ENCODE measurements at places on chromosomes 3 and 15.

DNA sequence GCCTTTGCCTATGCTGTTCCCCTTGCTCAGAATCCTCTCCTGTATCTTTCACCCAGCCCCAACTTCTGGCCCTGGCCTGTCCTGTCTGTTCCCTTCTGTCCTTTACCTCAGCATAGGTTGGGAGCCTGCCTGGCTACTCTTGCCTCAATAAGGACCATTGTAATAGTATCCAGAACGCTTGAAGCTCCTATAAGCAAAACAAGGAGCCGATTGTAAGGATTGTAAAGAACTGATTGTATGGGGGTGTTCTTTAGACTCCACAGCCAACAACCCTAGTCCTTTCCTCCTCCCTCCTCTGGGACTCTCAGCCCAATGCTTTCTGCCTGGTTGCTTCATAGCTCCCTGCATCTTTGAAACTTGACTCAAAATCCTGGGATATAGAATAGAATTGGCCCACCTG, 18.7 kb upstream of the RAD54L2 start:
- DNase-seq: no peak

DNA sequence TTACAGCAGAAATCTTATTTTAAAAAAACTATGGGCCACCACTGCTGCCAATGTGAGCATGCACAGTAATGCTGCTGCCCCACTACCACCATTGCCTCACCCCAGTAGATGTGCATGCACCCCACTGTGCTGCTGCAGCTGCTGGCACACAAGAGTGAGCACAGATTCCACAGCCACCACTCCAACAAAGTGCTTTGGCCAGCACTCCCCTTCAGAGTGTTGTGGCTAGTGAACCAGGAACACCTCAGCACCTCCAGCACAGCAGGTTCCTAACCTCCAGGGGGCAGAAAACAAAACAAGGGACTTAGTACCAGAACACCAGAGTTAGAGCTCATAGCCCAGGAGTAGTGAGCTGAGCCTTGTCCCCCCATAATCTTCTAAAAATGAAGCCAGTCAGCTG, 629.6 kb downstream of the PYDC2 start:
- no peak for DNase-seq

DNA sequence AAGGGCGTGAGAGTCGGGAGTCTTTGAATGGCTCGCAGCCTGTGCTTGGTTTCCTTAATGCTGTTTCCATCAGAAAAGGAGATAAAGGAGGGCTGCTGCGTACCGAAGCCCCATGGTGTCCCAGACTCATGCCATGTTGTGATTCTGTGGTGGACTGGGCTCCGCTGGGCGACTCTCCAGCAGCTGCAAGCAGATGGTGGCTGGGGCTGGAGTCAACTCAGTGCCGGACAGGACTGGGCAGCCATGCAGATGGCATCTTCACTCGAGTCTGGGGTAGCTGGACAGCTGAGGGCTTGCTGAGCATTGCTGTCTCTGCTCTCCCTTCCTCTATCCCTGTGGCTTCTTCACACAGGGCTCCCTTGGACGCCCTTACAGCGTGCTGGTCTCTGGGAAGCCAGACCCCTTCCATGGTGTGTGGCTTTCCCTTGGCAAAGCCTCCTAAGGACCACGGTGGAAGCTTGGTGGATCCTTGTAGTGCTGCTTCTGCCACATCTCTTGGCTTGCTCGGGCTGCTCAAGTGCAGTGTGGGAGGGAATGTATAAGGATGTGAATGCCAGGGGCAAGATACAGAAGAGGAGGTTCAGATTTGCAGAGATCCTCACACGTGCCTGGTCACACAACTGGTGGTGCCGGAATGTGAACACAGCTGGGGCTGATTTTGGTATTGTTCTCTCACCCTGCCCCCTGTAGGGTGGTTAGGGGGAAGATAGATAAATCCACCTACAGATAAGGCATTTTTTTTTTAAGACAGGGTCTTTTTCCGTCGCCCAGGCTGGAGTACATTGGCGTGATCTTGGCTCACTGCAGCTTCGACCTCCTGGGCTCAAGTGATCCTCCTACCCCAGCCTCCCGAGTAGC, 9.0 kb downstream of the NIPA1 start:
- DNase-seq: no peak

DNA sequence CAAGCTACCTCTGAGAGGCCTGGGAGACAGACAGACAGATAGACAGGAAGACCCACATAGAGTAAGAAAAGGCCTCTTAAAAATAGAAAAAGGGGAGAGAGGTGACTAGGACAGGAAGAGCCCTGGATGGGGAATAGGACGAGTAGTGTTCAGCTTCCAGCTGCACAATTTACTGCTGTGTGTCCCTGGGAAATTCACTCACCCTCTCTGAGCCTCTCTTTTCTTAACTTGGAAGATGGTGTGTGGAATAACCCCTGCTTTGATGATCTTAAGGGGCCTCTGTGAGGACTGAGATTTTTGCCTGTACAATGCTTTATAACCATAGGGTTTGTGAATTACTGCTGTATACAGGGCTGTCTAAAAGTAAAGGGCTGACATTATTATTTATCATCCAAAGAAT, 37.5 kb downstream of the FEM1B start:
- no peak for DNase-seq

DNA sequence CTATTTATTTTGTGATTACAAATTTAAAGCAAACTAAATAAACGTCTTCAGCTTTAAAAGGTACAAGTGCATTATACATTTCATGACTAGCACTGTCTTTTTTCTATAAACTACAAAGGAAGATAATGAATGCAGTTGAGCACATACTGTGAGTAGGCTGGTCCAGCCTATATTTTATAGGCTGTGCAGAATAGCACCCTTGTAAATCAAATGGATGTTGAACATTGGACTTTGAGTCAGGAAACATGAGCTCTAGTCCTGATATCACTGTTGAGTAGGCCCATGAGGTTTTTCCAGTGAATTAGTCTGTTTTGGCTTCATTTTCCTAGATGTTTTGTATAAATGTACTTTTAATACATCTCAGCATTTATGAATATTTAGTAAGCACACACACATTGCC, 447.3 kb upstream of the KCNMB2 start:
- no peak for DNase-seq

DNA sequence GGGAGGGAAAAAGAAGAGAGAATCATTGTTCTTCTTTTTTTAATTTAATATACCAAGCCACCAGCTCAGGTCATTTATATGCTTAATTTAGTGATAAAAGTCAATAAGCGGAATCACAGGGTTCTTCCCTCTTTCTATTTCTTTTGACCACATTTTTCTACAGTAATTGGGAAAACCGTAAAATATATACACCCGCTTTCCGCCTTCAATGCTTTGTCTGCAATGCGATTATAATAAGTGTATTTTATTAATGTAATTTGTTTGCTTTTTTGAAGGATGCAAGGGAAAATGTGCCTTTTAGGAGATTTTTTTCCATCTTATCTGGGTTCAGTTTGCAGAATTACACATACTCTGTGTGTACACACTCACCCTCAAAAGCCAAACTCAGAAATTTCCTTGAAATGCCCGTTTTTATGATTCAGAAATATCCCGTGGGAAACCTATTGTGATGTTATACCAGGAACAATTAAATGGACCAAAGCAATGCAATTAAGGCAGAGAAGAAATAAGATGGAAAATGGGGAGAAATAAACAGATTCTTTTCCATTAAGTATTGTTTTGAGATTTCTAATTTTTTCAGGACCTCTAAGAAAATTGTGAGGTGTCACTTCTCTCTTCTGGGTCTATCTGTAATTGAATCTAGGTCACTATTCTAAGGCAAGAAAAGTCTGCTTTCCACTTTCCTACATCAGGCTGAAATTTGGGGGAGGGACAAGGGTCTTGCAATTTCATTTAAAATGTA, 8.3 kb downstream of the SOX14 start:
- no peak for DNase-seq

DNA sequence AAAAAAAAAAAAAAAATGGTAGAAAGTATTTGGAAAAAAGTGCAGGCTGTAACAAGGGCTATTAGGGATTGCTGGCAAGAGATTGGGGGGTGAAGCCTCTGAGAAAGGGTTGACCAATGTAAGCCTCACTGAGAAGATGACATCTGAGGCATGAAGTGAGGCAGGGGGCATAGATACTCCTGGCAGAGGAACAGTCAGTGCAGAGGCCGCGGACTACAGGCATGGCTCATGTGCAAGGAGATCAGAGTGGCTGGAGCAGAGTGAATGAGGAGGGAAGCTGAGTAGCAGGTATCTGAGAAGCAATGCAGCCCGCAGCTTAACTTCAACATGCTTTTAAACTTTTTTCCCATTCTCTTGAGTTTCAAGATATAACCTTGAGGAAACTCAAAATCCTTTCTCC, 5.4 kb downstream of the FBXL22 start:
- DNase-seq: no peak

DNA sequence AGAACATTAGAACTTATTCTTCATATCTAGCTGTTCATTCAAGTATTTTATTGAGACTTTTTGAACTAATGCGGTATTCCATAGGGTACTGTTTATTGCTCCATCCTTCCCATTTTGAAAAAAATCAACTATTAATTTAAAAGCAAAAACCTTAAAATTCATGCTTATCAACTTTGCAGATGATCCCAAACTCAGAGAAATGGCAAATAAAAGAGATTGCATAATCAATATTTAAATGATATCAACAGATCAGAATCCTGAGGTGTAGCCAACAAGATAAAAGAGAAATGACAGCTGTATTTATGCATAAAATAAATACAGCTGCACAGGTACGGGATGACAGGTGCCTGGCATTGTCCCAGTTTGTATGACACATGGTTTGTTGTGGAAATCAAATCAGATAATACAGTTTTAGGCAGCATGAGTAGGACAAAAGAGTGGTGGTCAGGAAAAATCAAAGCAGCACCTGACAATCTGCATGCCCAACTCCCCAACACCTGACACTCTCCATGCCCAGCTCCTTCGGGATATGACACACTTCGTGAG, 42.4 kb upstream of the CMTM8 start:
- DNase-seq: no peak

GRCh38 chr15:69730281-69731080, 277.9 kb downstream of the RPLP1 start:
- DNase-seq: no peak

GRCh38 chr15:62569460-62570404, 404.6 kb upstream of the C2CD4B start:
- DNase-seq: no peak

- DNase-seq: no peak
Measured at GRCh38 chr3:61922118-61922517, 360.7 kb downstream of the PTPRG start.

DNA sequence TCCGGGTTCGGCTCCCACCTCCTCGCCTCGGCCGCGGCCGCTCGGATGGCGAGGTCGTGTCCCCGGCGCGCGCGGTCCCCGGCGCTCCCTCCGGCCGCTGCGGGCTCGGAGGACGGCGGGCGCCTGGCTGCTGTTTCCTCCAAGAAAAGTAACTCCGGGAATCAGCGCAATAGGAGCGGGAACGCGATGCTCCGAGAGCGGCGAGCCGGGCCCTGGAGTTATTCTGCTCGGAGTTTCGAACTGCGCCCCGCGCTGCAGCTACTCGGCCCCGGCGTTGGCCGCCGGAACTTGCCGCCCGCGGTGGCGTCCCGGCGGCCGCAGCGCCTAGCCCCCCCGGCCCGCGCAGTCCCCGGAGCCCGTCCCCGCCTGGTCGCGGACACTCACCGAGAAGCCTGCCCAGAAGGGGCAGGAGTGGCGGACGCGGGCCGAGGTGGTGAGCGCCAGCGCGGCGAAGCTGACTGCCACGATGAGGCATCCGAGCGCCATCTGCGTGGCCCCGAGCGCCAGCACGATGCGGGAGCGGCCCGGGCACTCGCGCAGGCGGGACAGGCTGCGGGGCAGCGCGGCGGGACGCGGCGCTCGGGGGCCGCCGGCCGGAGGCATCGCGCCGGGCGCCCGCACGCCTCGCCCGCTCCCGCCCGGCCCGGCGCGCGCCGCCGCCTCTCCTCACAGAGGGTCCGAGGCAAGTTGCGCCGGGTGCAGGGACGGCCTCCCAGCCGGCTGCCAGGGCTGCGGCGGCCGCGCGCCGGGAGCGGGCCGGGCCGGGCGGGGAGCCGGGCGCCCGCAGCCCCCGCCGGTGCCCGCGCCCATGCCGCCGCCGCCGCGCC, 251.9 kb downstream of the TJP1 start:
- no peak for DNase-seq

DNA sequence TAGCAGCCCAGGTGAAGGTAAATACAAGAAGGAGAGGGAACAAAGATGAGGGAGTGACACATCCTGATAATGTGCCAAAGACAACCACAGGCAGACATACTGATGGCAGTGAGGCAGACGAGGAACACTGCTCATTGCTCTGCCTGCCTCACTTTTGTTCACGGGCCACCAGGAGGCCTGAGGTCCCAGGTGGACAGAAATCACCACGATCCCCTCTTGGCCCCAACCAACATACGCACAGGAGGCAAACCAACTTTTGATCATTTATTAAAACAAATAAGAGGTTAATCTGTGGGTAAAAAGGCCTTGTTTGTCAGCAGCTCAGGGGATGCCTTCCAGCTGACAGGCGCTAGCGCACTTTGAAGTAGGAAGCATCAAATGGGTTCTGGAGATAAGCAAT, 4.2 kb downstream of the ALG1L2 start:
- no peak for DNase-seq

DNA sequence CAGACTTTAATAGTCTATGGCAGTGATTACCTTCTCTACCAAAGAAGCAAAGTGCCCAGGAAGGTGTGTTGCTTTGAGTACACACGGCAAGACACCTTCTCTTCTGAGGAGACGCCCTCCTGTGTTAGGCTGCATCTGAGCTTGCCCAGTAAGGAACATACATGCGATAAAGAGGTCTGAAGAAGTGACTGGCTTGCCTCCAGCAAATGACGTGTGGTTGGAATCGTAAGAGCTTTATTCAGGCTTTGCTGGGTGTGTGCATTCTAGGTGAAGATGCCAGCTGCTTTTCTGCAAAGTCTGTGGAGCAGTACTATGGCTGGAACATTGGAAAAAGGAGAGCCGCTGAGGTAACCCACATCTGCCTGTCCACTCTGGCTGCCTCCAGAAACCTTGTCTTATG, 22.4 kb downstream of the MAP6D1 start:
- DNase-seq: no peak

DNA sequence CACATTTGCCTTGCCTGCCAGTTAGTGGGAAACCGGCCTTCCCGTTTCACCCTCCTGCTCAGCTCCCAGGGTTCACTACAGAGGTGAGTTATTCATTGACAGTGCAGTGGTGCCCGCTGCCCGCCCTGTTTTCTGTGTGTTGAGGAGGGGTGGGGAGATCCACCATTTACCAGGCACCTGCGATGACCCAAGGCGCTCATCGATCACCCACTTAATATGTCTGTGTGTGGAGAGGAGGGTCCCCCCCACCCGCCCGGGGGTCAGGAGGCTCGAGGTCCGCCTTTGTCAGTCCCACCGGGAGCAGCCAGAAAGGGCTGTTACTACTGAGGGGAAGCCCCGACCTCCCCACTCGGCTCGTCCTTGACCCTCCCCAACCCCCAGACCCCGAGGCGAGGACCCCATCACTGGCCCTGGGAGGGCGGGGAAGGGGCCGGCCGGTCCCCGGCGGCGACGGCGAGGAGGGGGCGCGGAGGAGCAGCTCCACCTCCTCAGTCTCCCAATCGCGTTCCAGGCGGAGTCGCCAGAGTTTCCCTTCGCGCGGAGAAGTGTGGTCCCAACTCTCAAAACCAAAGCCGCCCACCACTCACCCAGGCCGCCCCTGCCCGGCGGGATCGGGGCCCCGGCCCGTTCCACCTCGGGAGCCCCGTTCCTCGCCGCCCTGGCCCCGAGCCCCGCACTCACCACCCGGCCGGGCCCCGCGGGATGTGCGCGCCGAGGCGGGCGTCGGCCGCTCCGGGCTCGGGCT, 1.1 kb downstream of the PLXNB1 start:
- DNase-seq: no peak

GRCh38 chr3:65995030-65995429, 43.7 kb downstream of the MAGI1 start:
- no peak for DNase-seq

GRCh38 chr15:33194237-33194636, 277 bp downstream of the FMN1 start:
- DNase-seq: no peak
